ENCODE measurements at places on chromosomes 5 and 9. TPM values are rescaled to one million over a fixed set of nuclear protein-coding genes. Genes with fewer than 3 reads are reported as not detected.

The TAF11L5 gene
- not detected for total RNA-seq

The TYRP1 gene
- total RNA-seq = not detected

The FAM200C gene
- total RNA-seq = 5.1 TPM

The IL33 gene
- 17.5 TPM for total RNA-seq

The OLFM1 gene
- total RNA-seq = 25.6 TPM

The DNAH5 gene
- total RNA-seq = 0.16 TPM

The THBS4 gene
- 28.2 TPM for total RNA-seq

The CCDC183 gene
- total RNA-seq = 2.4 TPM

The SPATA31D4 gene
- total RNA-seq = not detected

The GPR151 gene
- total RNA-seq = not detected

The HK3 gene
- 12.4 TPM for total RNA-seq

The MAP1B gene
- total RNA-seq = 174 TPM

The C9orf152 gene
- total RNA-seq = not detected

The SPAAR gene
- total RNA-seq = 9.7 TPM

The ANKRD34B gene
- total RNA-seq = not detected

The TJP2 gene
- total RNA-seq = 157 TPM

The PPP3R2 gene
- not detected for total RNA-seq

The FOXD4L4 gene
- 0.44 TPM for total RNA-seq

The FBP1 gene
- 16.3 TPM for total RNA-seq

Measured in subcutaneous adipose tissue (tissue), 4 donors.